ENCODE measurements at places on chromosomes 6 and 20.

DNA sequence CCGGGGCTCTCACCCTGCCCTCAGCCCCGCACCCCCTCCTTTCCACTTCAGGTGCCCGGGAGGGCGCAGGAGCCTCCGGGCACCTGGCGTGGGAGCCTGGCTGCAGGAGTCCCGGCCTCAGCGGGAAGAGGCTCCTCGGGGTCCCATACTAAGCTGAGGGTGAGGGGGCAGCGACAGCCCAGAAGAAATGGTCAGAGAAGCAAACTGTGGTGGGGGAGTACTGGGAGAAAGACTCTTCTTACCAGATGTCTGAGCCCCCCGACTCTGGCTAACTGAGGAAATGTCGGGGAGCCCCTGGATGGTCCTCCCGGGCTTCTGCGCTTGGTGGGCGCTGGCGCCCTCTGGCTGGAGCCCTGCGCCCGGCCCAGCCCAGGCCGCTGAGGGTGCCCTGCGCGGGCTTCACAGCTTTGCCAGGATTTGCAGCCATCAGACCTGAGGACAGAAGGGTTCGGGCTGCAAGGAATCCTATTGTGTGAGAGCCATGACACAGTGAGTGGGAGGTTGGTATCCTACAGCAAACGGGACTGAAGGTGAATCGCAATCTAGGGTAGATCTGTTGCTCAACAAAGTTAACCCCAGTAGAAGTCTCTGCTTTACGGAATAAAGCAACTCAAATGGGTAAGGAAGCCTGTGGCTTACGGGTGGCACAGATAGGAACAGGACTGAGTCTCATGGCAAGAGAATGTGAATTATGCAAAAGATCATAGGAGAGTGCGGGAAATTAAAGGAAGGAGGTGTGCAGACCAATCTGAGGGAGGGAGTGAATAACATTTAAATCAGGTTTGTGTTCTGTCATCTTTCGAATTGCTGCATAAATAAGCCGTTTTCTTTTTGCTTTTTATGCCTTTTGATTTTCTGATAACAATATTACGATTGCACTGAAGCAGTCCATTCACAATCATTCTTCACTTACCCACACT is 639 bp upstream of the RCAN2 start:
- DNase-seq, result no peak

DNA sequence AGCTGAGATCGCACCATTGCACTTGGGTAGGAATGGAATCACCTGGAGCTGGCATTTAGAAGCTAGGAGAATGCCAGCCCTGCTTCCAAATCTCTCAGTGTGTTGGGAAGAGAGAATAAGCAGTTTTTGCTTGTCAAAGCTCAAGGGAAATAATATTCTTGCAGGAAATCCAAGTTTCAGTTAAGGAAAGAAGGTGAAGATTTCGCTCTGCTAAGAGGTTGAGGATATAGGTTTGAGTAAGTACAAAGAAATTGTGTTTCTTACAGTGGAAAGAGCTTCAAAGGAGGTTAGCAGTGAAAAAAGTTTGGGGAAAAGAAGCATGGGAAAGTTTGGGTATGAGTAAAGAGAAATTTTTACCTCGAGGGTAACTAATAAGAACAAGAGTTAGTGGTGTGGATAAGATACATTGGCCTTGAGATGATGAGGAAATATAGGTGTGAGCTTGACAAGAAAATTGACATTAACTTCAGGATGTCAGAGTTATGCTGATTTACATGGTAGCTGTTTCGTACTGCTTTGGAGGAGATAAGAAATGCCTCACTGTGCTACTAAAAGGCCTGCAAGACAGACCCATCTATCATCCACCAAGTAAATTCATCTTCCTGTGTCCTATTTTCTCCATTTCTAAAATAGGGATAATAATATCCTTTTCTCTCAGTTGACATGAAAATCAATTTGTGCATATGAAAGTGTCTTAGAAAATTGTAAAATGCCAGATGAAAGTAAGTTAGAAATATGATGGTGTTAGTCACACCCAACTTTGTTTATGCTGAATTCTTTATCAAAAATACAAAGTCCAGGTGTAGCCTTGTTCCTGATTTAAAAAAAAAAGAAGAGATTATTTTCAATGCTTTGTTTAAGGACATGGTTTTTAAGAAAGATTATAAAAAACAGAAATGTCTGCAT is 12.8 kb upstream of the HINT3 start:
- DNase-seq, result no peak

GRCh38 chr6:120608826-120609225 is 725.5 kb downstream of the TBC1D32 start:
- DNase-seq, result no peak

DNA sequence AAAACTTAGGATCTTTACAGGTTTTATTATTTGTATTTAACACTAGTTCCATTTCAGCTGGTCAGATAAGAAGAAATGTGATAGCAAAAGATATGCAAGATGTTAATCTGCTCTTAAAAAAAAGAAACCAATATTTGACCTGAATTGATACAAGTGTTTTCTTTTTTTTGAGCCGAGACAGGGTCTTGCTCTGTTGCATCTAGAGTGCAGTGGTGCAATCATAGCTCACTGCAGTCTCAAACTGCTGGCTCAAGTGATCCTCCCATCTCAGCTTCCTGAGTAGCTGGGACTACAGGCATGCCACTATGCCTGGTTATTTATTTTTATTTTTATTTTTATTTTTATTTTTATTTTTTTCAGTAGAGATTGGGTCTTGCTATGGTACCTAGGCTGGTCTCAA is 133.0 kb downstream of the GMPR start:
- DNase-seq, result no peak

GRCh38 chr6:87757792-87758191 is 55.8 kb upstream of the AKIRIN2 start:
- no peak for DNase-seq

- DNase-seq, result no peak
These were observed 66.5 kb downstream of the MYLK4 start for GRCh38 chr6:2684103-2684749.

DNA sequence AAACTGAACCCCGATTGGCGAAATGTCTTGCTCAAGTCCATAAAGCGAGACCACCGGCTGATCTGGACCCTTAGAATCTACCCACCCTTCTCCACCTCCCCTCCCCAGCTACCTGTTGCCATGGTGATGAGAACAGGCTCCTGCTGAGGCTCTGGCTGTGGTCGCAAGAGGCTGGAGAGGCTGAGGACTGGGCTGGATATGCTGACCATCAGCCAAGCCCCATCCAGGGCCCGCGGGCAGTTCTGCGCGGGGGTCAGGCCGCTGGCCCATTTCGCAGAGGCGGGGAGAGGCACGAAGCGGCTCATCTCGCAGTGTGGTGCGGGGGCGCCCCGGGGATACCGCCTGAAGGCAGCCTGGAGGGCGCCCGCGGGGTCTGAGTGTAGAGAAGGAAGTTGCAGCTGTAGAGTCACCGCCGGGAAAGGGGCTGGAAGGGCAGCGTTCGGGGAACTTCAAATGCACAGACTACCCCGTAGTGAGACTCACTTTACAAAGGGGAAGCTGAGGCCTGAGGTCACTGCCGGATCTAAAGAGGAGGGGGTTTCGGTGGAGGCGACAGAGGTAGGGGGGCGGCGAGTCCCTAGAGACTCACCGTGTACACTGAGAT is 671 bp downstream of the TAPBP start:
- DNase-seq, result no peak

GRCh38 chr6:109961611-109962041 is 16.5 kb upstream of the GPR6 start:
- no peak for DNase-seq

DNA sequence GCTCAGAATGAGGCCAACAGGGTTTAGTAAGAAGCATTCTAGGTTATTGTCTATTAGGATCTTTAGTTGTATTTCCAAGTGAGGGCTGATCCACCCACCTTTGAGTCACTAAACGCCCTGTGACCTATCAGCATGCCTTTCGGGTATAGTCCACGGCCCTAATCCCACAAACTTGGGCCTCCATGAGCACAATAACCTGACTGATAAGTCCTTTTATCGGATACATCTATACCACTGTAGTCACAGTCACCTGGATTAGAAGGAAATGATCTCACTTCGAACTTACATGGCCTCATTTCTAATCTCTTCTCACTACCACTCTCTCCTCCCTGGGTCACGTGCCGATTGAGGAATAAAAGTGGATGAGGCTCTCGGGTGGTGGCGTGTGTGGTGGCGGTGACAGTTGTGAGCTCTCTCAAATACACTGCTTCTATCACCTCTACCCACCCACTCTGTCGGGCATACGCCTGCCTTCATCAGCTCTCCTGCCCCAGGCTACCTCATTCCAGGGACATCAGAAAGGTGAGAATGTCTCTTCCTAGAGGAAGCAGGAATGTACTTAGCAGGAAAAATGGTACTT is 65.2 kb downstream of the TRAM2 start:
- no peak for DNase-seq

DNA sequence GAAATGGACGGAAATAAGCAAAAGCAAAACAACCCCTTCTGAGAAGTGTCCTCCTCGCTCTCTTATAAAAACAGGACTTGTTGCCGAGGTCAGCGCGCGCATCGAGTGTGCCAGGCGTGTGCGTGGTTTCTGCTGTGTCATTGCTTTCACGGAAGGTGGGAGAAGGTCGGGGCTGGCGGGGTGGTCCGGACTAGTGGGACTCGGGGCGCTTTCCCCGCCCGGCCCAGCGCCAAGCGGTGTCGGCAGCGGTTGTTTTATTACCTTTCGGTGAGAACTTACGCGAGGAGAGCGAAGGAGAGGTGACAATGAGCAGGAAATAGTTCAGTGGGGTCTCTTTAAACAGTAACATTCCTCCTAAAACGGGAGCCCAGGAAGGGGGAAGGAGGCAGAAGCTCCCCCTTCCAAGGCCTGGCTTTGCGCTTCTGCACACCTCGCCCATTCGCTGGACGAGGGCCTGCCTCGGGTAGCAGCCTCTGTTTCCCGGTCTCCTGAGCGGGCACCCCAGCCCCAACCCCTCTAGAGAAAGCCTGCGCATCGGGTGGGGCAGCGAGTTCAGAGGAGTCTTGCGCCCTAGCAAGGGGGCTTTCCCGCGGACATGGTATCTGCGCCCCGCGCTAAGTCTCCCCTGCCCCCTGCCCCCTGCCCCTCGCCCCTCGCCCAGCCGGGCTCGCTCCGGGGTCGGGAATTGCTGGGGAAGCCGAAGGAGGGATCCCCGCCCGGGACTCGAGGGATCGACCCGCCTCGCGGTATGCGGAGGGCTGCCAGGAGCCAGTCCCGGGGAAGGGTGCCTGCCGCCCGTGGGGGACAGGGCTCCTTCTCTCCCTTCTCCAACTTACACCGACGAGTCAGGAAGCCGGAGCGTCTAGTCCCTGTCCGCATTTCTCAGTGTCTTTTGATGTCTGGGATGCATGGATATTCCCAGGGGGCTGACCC is 1.2 kb upstream of the TBXT start:
- no peak for DNase-seq

DNA sequence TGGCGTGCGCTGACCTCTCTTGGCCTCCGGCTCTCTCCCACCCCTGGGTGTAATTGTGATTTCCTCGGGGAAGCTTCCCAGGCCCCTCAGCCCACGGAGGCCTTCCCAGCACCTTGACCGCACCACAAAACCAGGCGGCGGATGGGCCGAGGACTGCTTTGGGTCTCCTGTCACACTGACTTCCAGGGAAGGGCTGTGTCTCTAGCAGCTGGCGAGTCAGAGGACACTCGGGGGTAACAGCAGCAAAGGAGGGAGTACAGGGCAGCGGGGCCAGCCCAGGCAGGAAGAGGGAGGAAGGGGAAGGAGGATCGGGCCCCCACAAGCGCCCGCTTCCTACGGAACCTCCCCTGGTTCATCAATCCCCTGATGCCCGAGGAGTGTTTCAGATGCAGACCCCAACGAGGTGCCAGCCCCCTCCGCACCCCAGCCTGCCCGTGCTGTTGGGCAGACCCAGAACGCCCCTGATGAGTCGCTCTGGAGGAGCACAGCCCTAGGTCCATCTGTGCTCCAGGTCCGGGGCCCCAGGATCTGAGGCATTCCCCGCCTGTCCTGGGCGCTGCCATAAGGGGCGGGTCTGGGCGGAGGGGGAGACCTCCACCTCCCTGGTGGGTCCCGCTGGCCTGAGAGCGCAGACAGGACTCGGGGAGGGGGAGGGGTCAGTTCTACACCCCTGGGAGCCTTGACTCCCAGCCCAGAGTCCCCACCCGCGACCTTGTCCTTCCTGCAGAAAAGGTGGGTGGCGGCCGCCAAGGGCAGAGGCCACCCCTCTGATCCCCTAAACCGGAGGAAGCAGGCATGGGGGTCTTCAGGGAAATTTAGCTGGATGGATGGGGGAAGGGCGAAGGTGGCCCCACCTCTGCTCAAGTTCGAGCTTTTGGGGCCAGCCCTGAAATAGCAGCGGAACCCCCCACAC is 956 bp downstream of the CHRNA4 start:
- no peak for DNase-seq

GRCh38 chr20:39775110-39775509 is 813.0 kb downstream of the DHX35 start:
- DNase-seq, result no peak

DNA sequence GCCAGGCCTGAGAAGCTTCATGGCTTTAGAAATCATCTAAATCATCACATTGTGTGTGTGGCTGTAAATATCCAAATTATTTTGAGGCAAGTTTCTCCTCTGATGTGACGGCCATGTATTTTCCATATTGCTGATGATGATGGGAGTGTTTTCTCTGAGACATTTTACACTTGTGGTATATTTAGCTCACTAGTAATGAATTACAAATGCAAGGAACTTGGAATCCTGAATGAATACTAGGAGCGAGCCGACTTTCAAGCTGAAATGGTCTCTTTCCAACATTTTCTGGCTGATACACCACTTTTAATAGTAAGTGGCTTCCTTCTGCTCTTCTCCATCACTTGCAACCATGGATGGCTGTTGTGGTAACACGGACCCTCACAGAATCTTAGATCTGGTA is 41.3 kb downstream of the UTRN start:
- no peak for DNase-seq

GRCh38 chr6:10419749-10420545 is 5.1 kb upstream of the TFAP2A start:
- DNase-seq, result no peak

DNA sequence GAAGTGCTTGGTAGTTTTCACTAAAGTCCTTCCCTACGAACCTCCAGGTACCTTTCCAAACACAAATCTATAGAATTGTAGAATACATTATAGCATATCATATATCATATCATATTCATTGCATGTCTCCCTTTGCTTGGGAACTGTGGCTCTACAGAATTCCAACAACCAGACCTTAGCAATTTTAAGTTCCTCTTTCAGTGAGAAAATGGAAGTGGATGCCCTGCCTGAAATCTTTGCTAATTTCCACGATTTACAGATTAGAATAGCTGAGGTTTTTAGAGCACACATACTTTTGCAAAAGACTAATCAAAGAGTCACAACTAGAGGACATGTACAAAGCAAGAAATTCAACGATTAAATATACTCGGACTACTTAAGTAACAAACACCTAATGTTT is 78.6 kb downstream of the TNFRSF21 start:
- DNase-seq, result no peak

GRCh38 chr20:58579069-58579818 is 64.0 kb upstream of the APCDD1L start:
- DNase-seq, result no peak

DNA sequence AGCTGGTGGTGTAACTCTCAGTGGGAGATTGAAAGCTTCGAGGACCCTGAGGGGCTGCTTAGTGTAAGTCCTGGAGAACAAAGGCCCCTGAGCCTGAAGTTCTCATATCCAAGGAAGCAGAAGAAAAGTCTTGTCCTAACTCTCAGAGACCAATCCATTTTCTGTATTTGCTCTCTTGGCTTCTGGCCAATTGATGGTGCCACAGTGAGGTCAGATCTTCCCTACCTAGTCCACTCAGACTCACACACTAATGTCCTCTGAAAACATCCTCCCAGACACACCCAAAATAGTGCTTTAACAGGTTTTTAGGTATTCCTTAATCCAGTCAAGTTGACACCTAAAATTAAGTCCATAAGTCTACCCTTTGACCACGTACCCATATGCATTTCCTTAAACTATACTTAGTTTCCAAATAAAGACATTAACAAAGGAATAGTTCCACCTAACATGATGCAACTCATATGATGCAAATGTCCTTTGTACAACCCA is 29.4 kb downstream of the ZNF292 start:
- no peak for DNase-seq

All from activated gamma-delta T cell (primary cell).